ENCODE measurements at places on chromosomes 12 and 14. TPM values are rescaled to one million over a fixed set of nuclear protein-coding genes. Genes with fewer than 3 reads are reported as not detected.

The TMPRSS12 gene
- not detected for total RNA-seq

The TMX1 gene
- 44.1 TPM for total RNA-seq

The ADAM21 gene
- total RNA-seq, result 0.16 TPM

The JPH4 gene
- total RNA-seq, result 0.73 TPM

The ZNF385A gene
- total RNA-seq, result 8.9 TPM

DNA sequence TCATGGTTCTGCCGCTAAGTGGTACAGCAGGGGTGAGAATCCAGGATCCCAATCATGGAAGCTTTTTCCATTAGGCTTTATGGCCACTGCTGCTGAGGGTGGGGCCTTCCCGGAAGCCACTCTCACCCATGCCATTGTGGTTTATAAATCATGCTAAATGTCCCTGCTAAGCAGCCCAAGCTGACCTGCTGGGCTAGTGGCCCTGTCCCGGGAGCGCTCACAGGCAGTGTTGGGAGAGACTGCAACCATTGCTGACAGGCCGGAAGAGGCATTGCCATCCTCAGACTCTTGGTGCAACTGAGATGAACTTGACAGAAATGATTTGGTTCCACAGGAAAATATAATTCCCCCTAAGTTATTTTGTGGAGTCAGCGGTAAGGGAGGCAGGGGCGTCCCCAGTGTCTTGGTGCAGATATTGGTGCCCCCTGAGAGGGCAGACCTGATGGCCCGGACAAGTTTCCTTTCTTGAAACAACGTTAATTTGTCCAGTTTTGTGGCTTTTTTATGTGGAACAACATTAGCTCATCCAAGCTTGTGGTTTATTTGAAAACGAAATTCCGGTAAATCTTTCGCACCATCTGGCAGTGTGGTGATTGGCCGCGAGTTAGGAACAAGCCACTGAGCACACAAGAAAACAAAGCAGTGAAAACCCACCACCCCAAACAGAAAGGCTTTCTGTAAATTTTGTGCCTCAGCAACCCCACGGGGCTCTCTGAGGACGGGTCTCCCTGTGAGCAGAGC is 82.3 kb downstream of the SSPN start:
- DNase-seq, result no peak

DNA sequence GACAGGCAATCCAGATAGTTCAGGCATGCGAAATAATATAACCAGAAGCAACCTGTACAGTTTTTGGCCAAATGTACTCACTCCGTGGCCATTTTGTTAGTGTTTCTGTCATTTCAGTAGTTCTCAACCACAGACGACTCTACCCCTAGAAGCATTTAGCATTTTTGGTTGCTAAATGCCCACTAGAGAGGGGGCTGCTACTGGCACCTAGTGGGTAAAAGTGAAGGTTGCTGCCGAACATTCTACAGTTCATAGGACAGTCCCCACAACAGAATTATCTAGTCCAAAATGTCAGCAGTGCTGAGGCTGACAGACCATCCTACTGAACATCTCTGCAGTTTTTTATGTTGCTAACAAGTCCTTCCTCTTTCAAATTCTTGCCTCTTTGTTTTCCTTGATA is 107.4 kb downstream of the TSHR start:
- DNase-seq, result no peak

DNA sequence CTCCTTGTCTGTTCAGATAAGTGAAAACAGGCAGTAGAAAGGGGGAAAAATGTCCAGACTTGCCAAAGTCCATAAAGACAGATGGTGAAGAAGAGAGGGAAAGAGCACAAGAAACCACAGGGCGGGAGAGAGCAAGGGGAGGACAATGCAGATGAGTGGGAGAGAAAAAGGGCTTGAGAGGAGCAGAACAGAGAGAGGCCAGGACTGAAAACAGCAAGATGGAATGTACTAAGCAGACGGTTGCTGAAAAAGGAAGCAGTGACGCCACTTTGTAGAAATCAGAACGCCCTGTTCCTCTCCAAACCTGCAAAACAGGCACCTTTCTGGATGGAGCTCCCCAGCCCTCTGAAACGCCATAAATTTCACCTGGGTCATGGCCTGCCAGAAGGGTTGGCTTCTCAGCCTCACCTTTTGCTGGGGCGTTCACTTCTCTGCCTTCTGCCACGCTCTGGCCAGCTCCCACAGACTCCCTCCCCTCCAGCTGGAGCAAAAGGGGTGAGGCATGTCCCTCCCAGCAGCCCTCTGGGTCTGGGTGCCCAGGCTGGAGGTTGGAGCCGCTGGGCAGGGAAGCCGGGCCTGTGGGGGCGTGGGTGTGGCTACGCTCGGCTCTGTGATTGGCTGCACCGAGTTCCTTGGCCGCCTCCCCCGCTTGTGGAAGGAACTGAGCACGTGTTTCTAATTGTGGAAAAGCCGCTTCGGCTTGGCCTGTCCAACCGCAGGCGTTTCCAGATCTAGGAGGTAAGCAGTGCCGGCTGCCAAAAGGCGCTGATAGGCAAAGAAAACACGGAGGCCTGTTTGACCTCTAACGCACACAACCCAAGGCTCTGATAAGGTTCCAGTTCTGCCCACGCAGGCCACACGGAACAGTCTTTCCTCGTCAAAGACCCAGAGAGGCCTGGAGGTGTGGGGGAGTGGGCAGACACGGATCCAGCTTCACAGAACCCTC is 29.3 kb downstream of the SLC7A8 start:
- DNase-seq, result peak; percentile 90

- DNase-seq, result no peak
Observed at GRCh38 chr14:21509432-21510143, 1.6 kb downstream of the METTL3 start.

DNA sequence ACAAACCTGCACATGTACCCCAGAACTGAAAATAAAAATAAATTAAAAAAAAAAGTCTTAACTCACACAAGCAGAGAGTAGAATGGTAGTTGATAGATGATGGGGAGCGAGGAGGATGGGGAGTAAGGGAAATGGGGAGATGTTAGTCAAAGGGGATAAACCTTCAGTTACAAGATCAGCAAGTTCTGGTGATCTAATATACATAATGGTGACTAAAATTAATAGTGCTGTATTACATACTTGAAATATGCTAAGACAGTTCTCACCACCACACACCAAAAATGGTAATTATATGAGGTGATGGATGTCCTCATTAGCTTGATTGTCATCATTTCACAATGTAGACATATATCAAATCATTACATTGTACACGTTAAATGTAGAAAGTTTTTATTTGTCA is 3.2 kb upstream of the C12orf42 start:
- DNase-seq, result no peak

DNA sequence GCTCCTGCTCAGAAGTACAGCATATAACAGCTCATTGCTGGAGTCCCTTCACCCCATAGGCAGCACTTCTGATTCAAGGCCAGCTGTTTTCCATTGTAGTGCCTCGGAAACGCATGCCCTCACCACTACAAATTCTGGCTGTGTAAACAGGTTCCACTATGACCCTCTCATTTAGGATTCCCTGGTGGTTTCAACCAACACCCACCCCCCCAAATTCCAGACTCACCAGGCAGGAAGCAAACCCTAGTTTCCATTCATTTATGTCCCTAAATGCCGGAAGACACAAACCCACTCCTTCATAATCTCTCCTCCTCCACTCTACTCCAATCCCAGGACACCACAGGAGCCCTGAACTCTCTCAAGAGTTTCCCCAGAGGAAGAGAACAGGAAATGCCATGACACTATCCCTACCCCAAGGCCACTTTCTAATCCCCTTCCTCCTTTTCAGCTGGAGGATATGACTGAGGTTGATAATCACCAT is 75.9 kb upstream of the TMPO start:
- DNase-seq, result no peak

- DNase-seq, result no peak
Observed at GRCh38 chr14:49594347-49595091, 4.2 kb upstream of the LRR1 start.

GRCh38 chr12:71007781-71008404 is 87.4 kb upstream of the PTPRR start:
- DNase-seq, result no peak

GRCh38 chr14:42112108-42112507 is 505.4 kb downstream of the LRFN5 start:
- DNase-seq, result no peak

GRCh38 chr12:63945777-63946176 is 101.3 kb downstream of the SRGAP1 start:
- no peak for DNase-seq
